ENCODE measurements at places on chromosomes 3 and 15.

- peak; percentile 74 for DNase-seq
These were observed at the start of gene DHX30 for GRCh38 chr3:47802734-47803479. Gene DHX30, plus strand, starts transcription at chr3:47803138. Its CDS starts 7,546 bp downstream, at chr3:47810684.

- DNase-seq, result no peak
These were observed 2.0 kb upstream of the TMED3 start for GRCh38 chr15:79308874-79309273.

GRCh38 chr3:28595372-28595771 is 246.7 kb upstream of the AZI2 start:
- DNase-seq, result no peak

- no peak for DNase-seq
These were observed 1.8 kb downstream of the DIPK2A start for GRCh38 chr3:143973259-143974021.

- DNase-seq, result no peak
These were observed 20.5 kb downstream of the FAM240A start for GRCh38 chr3:46632792-46633191.

DNA sequence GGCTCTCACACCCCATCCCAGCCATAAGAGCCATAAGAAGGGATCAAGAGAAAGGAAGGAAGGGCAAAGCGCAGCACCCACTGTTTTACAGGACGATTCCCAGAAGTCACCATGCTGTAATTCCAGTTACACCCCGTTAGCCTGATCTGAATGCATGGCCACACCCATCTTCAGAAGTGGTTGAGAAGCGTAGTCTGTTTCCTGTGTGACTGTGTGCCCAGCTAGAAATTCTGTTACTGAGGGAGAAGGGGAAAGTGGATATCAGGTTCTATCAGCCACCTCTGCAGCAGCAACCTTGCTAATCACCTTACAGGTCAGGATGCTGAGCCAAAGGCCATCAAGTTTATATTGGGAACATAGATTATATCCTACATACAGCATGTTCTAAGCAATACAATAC is 260.0 kb downstream of the ABHD5 start:
- no peak for DNase-seq

DNA sequence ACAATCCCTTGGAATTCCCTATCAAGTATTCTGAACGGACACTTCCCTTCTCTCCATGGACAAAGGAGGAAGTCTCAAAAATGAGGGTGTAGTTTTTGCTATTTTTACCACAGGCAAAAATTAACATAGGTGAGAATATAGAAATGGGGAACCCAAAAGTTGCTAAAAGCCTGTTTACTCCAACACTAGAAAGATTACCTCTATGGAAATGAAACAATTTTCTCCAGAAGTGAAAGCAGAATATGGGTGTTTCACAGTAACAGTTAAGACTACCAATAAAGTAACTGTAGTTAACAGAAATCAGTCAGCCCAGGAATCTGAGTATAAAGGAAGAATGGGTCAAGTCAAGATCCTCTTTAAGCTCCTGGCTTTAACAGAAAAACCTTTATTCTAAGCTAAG is 9.3 kb downstream of the TRA2B start:
- DNase-seq, result no peak

DNA sequence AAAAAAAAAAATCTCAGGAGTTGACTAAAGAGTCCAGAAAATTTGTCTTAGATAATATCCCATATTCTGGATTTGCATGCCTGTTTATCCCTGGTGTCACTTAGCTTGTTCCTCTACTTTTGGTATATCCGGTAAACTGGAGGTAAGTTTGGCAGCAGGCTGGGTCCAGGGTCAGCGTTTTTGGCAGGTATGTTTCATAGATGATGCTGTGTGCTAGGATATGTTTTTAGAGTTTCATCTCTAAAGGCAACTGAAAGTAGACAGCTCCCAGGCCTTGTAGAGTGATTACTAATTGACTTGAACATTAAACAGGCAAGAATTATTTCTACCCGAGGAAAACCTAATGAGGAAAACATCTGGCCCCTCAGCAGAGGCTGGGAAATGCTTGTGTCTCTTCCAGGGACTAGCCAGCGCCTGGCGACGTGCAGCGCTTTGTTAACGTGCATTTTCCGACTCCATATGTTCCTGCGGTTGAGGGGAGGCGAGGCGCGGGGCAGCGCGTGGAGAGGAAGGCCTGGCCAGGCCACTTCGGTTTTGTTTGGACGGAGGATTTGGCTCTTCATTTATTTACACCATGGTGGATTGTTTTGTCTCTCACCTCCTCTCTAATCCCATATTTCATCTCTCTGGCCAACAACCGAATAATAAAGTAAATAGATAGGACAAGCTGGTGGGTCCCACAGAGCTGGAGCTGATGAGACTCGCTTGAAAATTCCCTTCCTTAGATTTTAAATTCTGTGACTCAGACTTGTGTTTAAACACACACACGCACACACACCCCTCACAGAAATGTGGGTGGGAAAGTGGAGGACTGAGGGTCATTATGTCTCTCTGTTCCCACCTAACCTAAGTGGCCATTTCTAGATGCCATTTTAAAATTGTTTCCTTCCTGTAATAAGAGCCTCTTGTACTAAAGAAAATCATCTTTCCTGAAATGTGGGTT is 65.3 kb downstream of the ASB7 start:
- DNase-seq, result no peak

DNA sequence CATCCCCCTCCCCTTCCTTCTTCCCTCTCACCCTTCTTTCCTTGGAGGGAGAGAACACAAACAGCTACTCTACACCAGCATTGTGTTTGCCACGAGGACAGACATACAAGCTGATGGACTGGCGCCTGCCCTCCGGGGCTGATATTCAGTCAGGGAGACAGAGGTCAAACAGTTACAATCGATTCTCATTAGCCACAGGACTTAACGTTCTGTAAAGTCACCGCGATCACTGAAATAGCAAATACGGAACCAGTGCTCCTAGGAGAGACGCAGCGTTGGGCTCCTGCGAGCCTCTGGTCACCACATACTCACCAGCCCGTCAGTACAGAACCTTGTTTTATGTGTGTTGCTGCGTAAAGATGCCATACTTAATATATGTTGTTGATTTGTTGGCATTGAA is 108.8 kb downstream of the LRRK1 start:
- no peak for DNase-seq

DNA sequence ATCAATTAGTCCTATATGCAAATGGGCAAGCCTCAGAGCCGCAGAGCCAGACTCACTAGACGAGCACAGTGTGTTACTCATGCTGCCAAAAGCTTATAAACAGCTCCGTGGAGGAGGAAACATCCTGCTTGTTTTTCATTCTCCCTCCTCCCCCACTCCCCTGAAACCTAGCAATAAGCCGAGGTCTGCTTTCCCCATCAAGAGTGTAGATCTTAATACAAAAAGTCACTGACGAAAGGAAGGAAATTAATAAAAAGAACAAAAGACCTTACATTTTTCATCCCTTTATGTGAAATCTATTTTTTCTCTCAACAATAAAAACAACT is 88.5 kb downstream of the XXYLT1 start:
- no peak for DNase-seq

DNA sequence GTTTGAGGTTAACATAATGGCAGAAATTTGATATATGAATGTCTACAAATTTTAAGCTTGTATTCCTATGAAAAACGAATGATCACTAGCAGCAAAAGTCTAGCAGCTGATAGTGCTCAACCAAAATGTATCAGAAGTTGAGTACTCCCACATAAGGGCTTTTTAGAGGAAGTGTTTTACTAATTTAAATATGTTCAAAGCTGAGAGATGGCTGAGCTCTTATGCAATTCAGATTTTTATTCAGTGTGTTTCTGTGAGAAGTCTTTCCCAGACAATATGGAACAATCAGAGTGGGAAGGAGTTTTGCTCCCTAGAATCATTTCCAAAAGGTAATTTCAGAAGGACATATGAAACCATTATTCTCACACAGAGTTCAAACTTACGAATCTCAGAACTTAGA is 327.0 kb downstream of the ZPLD1 start:
- DNase-seq, result no peak

- DNase-seq, result no peak
These were observed 191.8 kb upstream of the CGNL1 start for GRCh38 chr15:57184502-57184901.

DNA sequence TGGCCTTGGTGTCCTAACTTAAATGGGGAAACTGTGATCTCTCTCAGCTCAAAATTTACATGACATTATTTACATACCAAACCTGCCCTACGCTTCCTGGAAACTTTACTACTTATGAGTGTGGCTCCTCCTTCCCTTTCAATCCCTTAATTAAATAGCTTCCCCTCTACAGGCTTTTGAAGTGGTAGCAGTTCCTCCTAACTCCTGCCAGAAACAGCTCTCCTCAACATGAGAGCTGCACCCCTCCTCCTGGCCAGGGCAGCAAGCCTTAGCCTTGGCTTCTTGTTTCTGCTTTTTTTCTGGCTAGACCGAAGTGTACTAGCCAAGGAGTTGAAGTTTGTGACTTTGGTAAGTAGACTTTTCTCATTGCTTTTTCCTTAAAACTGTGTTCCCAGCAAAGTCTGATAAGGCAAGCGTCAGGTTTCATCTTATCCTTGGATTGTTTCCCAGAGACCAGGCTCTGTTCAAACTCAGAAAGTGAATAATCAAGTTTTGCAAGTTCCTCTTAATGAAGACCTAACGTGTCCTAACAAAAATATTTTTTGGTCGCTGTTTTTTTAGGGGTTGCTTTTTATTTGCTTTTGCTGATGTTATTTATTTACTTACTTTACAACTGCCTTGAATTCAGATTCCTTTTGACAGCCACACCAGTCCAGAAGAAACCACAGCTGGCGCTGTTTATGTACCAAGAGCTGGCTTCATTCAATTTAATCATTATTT is at the start of gene ACP3:
Gene ACP3, plus strand, starts transcription at position 179 of the 720 bp plus-strand sequence. Its CDS starts 50 bp downstream, at position 229.
- DNase-seq, result no peak

DNA sequence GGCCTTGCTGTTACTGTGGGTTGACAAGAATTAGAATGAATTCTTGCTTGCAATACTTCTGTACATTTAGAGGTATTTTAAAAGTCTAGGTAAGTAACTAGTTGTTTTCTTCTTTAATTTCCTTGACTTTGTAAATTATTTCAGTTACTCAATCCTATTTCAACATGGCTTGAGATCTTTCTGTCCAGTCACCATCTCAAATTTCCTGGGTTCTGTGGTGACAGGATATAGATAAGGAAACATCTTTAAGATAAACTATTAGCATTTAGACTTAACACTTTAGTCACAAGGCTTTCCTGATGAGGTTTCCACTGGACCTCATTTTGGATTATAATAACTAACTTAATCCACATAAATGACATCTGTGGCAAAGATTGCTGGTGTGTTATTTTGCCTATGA is 195.9 kb upstream of the DPH6 start:
- no peak for DNase-seq

DNA sequence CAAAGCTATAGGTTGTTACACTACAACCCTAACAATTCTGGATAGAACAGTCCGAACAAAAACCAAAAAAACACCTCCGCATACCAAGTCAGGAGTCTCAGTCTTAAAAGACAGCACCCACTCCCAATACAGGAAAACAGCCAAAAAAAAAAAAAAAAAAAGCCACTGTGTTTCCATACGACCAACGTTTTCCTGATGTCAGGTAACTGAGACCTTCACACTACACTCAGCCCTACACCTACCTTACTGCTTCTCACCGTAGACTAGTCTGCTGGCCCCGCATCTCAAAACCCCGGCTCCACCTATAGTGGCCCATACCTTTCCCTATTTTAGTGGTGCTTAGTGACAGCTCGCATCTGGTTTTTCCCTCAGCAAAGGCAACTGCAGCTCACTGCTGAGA is 339.5 kb upstream of the ADAMTS9 start:
- no peak for DNase-seq

DNA sequence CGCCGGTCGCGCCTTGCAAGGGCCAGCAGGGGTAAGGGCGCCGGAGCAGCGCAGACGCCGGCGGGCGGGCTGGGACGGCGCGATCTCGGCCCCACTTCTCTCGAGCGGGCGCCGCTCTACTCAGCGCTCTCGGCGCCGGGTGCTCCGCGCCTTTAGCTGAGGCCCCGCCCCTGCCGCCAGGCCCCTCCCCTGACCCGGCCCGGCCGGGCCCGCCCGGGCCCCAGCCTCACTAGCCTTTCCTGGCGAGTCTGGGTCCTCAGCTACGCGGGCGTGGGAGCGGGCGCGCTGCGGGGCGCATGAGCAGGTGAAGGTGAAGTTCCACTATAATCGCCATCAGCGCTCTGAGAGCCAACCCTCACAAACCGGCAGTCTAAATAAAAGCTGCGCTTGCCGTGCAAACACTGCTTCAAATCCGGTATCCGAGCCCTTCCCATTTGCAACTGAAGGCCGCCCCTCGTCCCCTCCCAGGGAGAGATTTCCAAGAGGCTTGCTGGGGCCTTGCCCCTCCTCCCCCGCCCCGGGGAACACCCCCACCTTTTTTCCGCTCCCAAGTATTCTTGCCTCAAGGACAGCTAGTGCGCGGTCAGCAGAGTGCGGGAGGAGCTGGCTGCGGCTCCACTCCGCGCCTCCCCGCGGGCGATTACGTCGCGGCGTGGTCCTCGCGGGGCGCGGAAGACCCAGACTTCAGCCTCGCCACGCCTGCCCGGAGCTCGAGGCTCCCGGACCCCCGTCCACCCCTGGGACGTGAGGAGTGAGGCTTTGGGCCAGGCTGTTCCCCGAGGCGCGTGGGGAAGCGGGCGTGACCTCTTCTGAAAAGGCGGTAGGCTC is at the start of gene RPP25:
Gene RPP25, minus strand, starts transcription at position 125 of the 828 bp plus-strand sequence. CDS start 189 bp downstream, outside the sequence.
- DNase-seq, result peak; percentile 68

GRCh38 chr3:98589331-98590036 is 3.9 kb downstream of the CPOX start:
- no peak for DNase-seq

DNA sequence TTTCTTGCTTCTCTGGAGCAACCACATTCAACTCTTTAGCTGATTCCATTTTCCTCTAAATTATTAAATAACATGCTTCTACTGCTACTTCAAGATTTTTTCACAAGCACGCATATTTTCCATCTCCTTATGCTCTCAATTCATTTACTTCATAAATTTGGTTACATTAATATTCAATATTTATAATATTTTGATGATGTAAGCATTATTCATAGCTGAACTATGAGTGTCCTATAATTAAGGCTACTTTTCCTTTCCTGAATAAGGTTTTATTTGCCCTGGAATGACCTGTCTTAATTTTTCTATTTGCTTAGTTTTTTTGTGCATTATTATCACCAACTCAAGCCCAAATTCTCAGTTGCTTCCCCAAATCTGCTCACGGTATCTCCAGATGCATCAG is 109.4 kb upstream of the ADPGK start:
- DNase-seq, result no peak

- DNase-seq, result no peak
These were observed 41.5 kb downstream of the IDH2 start for GRCh38 chr15:90060797-90061196.

DNA sequence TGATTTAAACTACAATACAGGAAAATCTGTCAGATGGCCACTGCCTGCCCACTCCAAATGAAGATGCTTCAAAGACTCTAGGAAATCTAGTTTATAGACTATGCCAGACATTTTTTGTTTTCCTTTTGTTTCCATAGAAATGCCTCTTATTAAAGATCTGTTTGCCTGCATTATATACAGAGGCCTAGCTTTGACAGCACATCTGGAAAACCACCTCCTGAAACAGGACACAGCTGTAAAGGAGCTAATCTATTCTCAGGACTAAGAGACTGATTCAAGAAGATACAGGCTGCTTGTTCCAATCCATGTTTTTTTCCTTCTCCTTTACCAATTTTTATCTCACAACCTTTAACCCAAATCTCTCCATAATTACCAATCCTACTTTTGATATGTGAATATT is 75.3 kb upstream of the STRIT1 start:
- DNase-seq, result no peak

- no peak for DNase-seq
These were observed 167.8 kb upstream of the KBTBD8 start for GRCh38 chr3:66830301-66830700.

GRCh38 chr3:194518652-194519051 is 31.9 kb upstream of the ATP13A3 start:
- DNase-seq, result no peak
